ENCODE measurements at places on chromosomes 6 and 20.

DNA sequence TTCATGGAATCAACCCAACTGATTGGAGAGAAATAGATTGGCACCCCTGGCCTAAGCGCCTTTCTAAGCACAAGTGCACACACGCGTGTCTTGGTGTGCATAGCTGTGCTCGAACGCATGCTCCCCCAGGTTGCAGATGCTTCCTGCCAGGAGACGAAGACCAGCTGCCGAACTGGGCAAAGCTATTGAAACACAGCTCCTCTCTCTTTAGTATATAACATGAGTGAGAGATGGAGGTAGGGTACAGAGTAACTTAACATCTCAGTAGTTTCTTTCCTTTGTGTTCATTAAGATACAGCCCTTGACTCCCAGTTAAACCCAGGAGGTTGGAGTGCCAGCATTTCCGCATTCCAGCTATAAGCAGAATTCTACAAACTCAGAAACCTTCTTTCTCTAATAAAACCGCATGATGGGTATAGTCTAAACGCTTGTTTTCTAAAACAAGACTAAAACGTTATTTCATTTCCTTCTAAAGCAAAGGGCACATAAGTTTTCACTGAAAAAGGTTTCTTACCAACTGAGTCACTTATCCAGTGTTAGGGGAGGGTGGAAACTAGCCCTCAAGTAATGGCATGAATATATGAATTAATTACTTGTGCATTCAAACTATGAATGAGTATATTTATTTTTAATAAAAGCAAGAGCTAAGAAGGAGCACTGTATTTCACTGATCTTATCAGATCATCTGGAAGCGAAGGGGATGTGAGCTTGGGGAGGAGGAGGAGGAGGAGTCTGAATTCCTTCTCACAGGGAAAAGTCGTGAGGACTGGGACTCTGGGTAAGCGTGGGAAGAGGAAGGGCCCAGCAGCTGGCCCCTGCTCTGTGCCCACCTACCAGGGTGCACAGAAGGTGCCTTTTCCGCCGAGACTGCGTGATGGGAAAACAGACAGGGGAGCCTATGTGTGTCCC is 179.2 kb downstream of the TMEM242 start:
- DNase-seq: no peak

DNA sequence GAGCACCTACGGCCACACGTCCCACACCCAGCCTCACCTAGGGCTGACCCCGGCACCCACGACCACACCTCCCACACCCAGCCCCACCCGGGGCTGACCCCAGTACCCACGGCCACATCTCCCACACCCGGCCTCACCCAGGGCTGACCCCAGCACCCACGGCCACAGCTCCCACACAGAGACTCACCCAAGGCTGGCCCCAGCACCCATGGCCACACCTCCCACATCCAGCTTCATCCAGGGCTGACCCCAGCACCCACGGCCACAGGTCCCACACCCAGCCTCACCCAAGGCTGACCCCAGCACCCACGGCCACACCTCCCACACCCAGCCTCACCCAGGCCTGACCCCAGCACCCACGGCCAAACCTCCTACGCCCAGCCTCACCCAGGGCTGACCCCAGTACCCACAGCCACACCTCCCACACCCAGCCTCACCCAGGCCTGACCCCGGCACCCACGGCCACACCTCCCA is 36.7 kb downstream of the NINL start:
- DNase-seq: no peak

- DNase-seq: no peak
Observed at GRCh38 chr20:10658876-10659632, 14.7 kb downstream of the JAG1 start.

GRCh38 chr6:168619560-168620314 is 178.8 kb downstream of the SMOC2 start:
- no peak for DNase-seq

GRCh38 chr20:22663528-22664025 is 79.2 kb upstream of the FOXA2 start:
- no peak for DNase-seq

All from fibroblast of upper back skin (primary cell).